Kidney epithelial cell (primary cell): ENCODE measurements at places on chromosomes 4 and X. TPM values are rescaled to one million over a fixed set of nuclear protein-coding genes. Genes with fewer than 3 reads are reported as not detected.
A peak's percentile ranks its signal among the peaks of the same experiment; 100 is the strongest.

DNA sequence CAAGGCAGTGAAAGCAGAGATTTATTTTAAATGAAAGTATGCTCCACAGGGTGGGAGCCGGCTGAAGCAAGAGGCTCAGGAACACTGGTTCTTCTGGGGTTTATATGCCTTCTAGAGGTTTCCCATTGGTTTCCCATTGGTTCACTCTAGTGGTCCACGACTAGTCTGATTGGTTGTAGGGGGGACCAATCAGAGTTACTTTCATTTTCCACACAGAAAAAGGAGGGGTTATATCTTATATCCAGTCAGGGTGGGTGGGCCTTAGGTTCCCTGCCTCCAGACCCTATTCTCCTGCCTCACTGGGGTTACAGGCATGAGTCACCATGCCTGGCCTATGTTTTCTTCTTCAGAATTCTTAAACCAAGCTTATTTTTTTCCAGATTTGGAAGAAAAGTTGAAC lies 101.6 kb downstream of the KLHL8 start:
- DNase-seq = no peak

DNA sequence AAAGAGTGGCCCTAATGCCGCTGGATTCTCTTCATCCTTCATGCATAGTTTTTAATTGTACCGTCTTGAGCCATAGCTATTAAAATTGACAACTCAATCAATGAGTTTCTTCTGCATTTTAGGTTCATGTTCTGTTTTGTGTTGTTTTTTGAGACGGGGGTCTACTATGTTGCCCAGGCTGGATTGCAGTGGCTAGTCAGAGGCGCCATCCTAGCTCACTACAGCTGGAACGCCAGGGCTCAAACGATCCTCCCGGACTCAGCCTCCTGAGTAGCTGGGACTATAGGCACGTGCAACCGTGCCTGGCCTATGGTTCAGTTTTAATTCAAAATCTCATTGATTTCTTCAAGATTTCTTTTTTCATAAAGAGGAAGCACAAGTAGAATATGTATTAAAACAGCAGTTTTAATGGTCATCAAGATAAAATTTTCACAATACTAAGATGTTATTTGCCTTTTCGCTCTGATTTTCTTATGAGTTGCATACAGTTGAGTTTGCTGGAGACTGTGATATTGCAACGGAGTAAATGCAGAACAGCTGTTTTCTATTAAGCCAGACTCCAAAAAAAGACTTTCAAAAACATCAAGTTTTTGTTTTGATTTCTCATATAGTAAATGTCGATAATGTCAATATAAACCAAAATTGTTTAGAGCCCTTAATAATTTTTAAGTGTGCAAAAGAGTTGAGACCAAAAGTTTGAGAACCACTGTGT lies 1.1 kb upstream of the STX18 start:
- no peak for DNase-seq

DNA sequence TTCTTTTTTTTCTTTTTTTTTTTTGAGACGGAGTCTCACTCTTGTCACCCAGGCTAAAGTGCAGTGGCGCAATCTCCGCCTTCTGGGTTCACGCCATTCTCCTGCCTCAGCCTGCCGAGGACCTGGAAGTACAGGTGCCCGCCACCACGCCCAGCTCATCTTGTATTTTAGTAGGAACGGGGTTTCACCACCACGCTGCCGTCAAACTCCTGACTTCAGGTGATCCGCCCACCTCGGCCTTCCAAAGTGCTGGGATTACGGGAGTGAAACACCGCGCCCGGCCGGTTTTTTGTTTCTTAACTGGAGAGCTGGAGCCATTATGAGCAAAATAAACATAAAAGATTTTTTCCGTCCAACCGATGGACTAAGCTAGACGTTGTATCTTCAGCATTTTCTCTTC lies 1.9 kb upstream of the WDR17 start:
- no peak for DNase-seq

ITIH6 gene
- not detected in 2 replicates for total RNA-seq

- DNase-seq = no peak
Observed at GRCh38 chr4:53647547-53647946, 56.3 kb upstream of the LNX1 start.

DNA sequence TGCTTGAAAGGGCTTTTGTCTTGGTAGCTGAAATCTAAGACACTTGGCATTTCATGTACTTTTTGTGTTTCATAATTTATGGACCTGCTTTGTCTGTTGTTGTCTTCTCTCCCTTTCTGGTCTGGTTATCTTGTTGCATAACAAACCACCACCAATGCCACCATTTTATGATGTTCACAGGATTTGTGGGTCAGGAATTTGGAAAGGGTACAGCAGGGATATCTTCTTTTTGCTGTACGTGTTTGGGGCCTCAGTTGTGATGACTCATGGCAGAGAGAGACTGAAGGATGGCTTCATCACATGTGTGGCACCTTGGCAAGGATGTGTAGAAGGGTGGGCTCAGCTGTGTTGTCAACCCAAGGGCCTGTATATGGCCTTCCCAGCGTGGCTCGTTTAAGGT lies 35.2 kb downstream of the KDM6A start:
- no peak for DNase-seq

MAGEE1 gene
- total RNA-seq = 2.3 and 2.4 TPM in 2 replicates

DNA sequence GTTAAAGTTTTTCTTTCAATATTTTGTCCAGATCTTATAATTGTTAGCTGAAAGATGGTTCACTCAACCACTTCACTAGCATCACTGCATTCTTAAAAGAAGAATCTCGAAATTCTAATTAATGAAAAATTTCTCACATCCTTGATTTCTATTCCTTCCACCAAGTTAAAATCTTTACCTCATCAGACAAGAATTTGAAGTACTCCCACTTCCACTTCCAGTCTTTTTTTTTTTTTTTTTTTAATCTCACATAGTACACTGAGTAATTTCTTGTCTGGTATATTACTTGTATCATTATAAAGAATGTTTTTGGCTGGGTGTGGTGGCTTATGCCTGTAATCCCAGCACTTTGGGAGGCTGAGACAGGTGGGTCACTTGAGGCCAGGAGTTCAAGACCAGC lies 73.2 kb downstream of the FBXW7 start:
- DNase-seq = no peak

DNA sequence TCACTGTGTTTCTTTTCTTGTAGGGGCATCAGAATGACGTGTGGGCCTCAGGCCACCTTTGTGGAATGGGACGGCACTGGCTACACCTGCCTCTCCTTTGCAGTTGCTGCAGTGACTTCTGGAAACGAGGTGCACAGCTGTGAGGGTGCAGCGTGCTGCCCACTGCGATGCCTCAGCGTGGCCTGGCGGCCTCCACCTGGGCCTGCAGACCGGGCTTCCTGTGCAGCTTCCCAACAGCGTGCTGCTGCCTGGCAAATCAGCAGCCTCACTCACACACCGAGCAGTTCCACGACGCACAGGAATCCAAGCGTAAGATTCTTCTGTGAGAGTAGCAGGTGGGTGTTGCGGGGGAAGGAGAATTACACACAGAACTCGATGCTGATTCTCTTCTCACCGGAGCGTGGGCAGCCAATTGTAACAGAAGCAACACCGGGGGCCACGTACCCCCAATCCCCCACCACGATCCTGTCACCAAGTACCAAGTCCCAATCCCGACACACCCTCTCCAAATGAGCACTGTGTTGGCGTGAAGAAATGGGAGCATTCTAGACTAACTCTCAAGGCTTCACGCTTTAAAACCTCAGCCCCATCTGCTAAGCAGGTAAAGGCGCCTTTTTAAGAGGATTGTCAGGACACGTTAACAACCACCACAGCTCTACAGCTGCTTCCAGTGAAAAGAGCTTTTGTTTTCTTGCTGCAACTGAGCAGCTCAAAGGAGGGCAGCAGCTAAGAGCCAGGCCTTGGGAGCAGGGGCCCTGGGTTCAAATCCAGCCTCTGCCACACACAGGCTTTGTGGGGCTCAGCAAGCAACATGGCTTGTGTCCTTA lies 16.9 kb downstream of the WDR1 start:
- DNase-seq = no peak

GRK4 gene
- 6.3 and 10.7 TPM in 2 replicates for total RNA-seq

CLTRN gene
- total RNA-seq = 0.50 and 2.0 TPM in 2 replicates

CYSLTR1 gene
- not detected in 2 replicates for total RNA-seq

FAT1 gene
- 344 and 359 TPM in 2 replicates for total RNA-seq

DNA sequence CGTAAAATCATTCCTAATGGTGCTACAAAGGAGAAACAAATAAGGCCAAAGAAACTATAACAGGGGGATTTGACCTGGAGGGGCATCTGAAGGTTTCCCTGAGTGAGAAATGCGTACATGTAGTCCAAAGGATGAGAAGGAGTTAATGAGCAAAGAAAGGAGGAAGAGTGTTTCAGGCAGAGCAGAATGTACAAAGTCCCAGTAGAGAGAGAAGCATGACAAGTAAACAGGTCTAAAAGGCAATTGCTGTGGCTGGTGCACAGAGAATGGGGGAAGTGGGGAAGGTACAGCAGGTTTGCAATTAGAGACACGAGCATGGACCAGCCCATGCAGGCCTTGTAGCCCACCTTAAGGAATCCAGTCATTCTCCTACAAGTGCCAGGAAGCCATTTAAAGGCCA lies 145.5 kb downstream of the TSPAN5 start:
- no peak for DNase-seq

DNA sequence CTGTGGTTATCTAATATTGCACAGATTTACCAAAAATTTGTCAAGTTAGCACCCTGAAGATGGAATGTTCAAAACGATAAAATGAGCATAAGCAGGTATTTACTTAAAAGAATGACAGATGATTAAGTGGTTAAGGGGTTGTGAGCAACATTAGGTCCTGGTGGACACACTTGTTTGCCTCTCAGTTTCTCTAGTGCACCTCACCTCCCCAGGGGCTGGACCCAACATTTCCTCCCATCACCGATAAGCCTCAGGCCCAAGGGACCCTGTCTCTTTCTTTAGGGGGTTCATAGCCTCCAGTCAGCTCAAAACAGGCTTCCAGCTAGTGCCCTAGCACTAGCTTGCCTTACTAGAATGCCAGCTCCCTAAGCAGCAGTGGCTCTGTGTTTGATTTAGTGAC lies 88.0 kb downstream of the ATP11C start:
- no peak for DNase-seq

- DNase-seq = no peak
Observed at GRCh38 chr4:85725721-85726170, 250.8 kb downstream of the ARHGAP24 start.

CHRNA9 gene
- total RNA-seq = 0.07 TPM in 1 of 2 replicates, not detected in the other

DNA sequence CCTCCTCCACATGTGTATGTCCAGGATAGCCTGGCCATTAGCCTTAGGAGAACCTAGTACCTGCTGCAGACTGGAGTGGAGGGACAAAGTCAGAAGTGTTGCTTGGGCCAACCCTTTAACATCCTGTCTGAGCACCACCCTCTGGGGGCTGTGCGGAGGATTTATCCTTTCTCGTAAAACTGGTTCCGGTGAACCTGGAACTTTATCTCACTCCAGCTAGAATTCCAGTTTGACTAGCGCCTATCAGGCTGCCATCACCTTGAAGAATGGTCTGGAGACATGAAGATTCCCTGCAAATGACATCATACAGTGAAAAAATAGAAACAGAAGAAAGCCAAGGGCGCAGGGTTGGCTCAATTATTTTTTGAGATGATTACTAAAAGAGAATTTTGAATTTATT lies 4.0 kb downstream of the TCEAL8 start:
- DNase-seq = no peak

TXK gene
- 0.48 and 0.67 TPM in 2 replicates for total RNA-seq

DNA sequence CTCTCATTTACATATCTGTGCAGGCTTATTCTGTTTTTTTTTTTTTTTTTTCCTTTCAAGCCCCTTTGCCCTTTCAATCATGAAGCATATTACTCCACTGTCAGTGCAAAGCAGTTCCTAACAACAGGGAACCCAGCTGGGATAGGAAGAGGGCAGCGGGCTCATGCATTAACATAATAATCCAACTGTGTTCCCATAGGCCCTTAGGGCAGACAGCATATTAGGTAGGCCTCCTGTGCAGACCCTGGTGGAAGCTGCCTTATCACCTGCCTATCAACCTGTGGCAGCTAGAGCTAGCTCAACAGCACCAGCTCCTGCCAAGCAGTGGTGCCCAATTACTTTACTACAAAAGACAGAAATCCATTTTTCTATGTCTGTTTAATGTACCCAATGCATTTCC lies 49.3 kb downstream of the SLC10A7 start:
- DNase-seq = no peak

DNA sequence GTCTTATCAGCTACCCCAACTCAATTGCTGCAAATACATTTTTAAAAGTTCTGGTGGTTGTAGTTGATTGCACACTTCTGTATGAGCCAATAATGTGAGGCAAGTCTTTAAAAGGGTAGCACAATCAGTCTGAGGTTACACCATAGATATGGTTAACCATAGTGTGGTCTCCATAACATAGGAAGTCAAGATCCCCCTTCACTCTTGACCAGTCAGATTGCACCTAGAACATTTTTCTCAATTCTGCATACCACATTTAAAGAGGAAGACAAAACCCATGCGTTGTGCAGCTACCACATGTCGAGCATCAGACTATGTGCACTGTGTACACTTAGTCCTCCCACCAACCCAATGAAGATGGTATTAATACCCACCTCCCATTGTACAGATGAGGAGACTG lies 26.5 kb upstream of the CYBB start:
- no peak for DNase-seq

FTSJ1 gene
- total RNA-seq = 80.3 and 91.4 TPM in 2 replicates

DNA sequence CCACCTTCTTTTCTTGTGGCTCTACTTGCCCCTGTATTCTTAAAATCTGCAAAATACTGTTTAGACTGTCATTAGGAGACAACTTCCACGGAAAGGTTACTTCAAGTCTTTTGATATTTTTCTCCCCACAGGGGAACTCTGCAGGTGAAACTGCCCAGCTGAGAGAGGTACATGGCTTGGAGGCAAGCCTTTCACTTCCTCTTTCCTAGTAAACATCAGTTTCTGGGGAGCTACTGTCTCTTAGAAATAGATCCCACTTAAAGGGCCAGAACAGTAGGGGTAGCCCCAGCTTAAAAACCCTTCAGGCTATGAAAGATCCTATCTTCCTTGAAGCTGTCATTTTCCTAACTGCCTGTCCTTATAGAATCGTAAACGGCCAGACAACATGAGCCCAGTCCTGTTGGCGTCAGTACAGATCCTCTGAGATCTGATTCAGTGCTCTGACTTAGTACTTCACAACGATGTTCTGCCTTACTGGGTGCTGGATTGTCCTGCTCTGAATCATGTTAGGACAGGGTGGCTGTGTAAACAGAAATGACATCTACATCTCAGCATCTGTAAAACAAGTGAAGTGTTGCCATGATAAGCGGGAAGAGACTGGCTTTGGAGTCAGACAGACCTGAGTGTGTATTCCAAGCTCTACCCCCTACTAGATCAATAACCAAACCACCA lies 102.1 kb downstream of the ITIH6 start:
- no peak for DNase-seq

TDO2 gene
- total RNA-seq = not detected in 2 replicates

GRCh38 chr4:17476853-17477252 lies 35.0 kb downstream of the QDPR start:
- DNase-seq = no peak

- DNase-seq = peak; percentile 65
Observed at GRCh38 chr4:110055158-110055768, 142.6 kb downstream of the EGF start.

GRCh38 chrX:48919360-48919841 lies 577 bp upstream of the PIM2 start:
- no peak for DNase-seq

GRCh38 chr4:18535948-18536347 lies 514.4 kb upstream of the LCORL start:
- DNase-seq = no peak
